ENCODE measurements at places on chromosomes 6 and 20. TPM values are rescaled to one million over a fixed set of nuclear protein-coding genes. Genes with fewer than 3 reads are reported as not detected.

DNA sequence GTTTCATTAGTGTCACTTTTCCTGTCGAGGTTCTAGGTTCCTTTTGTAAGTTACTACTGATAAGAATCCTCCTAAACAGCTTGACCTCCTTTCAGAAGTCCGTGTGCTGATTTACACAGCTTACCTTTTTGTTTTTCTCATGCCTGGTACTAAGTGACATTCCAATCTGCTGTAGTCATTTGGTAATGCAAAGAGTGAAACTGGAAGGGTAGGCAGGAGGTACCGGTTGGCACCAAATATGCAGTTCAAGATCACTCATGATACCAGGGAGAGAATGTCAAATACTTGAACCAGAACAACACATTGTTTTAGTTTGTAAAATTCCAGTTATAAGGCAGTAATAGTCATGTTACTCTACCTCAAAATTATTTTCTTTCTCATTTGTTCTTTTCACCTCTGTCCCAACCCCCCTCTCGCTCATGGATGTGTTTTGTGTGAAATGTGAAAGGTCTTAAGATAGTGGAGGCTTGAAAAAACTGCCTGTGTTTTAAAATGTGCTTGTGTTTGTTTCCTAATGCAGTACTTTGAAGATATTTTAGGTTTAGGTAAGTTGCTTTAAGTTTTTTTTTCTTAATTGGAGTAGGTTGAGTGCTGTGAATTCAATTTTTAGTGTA, 23.2 kb downstream of the AFDN start:
- DNase-seq, result no peak

- no peak for DNase-seq
These were observed 12.2 kb upstream of the C6orf118 start for GRCh38 chr6:165321555-165322145.

DNA sequence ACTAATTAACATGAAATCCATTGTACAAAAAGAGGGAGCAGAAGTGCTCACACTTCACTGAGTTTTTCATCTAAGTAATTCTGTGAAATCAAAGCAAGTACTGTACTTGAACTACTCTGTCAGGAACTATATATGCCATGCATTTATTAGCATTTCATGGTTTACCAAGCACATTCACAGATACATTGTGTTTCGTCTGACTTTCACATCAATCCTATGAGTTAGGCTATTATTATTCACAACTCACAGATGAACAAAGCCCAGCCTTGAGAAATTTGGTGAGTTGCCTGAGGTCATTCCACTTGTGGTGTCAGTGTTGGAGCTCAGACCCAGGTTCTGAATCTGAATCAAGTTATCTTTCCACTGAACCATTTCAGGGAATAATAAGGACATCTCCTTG, 33.7 kb upstream of the TENT5A start:
- DNase-seq, result no peak

ADAT2 gene
- total RNA-seq, result 2.9 TPM

All from left cardiac atrium (tissue), 4 donors.